ENCODE measurements at places on chromosomes 1 and 21.

DNA sequence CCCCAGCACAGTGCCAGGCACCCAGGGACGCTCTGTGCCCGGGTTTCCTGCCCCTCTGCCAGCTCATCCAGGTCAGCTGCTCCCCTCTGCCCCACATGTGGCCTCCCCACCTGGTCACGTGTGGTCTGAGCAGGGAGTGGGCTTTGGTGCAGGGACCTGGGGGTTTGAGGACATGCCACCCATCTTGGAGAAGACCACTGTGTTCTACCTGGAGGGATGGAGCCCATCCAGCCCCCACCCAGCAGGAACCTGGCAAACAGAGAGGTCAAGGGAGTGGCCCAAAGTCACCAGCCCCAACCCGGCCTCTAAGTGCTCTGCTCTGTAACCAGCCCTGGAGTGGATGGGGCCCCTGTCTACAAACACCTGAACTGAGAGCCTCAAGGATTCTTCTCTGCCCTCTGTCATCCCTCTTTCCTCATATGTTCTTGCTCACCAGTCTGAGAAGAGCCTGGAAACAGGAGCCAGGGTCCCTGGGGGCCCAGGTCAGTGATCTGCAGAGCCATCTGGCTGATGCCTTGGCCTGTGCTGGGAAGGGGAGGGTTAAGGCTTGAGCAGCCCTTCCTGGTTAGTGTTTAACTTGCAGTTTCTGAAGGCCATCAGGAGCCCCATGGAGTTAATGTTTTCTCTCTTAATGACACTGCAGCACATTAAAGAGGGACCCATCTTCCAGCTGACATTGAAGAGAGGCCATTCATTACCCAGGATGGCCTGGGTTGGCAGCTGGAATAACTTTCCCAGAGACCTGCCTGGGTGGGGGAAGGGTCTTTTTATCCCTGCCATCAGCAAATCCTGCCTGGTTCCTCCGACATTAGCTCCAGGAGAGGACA, 235.4 kb downstream of the PTPRU start:
- no peak for DNase-seq

- no peak for DNase-seq
Measured at GRCh38 chr1:231842441-231842840, 215.9 kb downstream of the DISC1 start.

GRCh38 chr1:105210747-105211146, 1461.0 kb downstream of the AMY1C start:
- DNase-seq: no peak

GRCh38 chr1:15412175-15412800, 2.6 kb downstream of the EFHD2 start:
- no peak for DNase-seq

DNA sequence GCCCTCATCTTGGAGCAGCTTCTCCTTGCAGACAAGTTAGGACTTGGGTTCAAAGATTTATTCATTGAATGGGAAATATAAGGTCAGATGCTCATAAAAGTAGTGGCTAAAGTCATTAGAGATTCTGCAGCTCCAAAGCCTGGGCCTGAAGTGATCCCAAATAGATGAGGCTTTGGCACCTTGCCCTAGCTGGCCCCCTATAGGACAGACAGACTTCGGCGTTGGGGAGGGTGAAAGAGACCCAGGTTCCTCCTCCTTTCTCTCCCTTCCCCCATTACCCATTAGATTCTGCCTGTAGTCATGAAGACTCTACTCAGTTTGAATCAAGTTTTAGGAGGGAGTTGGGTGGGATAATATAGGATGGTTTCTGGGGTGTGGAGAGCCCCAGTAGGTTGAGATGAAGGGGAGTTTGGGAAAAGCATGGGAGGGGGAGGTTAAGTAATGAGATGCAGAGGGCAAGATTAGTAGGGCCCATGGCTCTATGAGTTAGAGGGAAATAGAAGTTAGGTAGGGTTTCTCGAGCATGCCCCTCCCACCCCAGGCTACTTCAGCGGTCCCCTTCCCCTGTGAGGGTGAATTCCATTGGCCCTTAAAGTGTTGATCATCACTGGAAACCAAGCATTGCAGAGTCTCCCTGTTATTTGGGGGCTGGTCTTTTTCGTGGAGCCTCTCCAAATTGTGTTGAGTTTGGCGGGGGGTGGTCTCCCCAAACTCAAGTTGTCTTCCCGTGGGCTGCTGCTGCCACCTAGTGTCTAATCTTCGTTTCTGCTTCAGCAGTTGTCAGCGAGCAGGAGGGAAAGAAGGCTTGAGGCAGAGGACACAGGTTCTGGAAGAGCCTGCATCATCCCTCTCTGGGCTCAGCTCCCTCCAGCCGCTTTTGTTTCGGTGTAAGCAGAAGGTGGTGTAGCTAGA, 2.1 kb upstream of the AHDC1 start:
- no peak for DNase-seq

DNA sequence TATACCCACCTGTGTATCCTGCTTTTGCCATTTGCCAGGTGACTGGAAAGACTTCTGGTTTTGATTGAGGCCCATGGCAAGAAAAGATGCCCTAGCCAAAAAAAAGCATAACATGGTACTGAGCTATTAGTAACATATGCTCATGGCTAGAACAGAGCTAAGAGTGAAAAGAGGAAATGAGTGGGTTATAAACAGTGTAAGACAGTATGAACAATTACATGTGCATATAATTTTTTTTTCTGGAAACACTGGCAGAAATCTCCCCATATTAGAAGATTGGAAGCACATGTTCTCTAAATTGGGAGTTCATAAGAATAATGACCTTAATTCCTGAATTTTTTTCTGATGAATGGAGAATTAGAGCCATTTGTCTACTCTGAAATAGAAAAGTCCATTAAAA, 41.2 kb upstream of the PDC start:
- no peak for DNase-seq

DNA sequence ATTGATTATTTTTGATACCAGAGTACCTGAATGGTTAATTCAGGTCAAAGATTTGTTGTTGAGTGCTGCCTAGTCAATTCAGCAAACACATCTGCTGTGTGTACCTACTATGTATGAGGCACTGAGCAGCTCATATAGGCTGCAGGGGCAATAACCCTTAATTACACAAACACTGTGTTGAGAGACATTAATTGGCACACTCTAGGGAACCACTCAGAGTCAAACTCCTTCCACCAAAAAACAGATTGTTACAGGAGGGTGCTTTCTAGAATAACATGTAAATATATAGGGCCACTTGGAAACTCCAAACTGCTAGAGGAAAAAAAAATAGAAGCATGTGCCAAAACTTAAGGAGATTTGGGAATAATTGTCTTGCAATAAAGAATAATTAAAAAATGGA, 31.3 kb downstream of the UBE2U start:
- DNase-seq: no peak

DNA sequence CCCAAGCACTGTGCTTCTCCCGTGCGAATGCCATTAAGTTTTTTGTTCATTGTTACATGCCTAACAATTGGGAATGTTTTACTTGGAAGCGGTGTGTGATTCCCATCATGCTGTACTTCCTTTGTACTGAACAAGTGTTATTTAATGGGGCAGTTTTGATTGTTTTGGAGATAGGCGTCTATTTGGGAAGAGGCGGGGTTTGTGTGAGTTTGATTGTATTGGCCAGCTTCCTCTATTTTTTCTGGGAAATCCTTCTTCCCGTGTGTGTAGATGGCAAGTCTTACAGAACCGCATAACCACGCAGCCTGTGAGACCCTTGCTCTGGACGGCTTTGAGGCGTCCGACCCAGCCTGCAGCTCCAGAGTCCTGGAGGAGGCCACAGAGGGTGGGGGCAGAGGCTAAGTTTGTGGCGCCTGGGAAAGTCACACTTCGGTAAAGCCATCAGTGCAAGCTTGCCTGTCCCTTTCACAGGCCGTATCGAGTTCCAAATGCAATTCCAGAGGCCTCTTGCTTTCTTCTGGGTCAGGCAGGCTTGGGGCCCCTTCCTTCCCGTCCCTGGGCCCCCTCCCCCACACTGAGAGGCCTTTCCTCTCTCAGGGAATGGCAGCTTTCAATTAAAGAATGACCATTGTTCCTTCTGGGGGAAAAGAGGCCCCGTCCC, 210.3 kb downstream of the TOMM20 start:
- no peak for DNase-seq

DNA sequence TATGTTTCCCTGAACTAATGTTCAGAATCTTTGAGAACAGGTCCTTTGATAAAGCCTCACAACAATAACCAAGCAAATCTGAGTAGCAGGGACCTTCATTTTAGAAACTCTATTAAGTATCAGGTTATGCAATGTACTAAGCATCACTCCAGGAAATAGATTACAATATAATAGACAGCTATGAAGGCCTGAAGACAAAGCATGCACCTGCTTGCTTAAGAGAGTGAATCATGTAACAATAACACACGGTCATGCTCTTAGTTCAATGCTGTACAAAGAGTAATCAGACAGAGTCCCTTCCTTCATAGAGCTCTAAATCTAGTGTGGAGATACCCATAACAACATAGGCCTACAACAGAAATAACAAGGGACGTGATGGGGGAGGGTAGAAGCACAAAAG, 8.1 kb upstream of the CMPK1 start:
- DNase-seq: no peak

DNA sequence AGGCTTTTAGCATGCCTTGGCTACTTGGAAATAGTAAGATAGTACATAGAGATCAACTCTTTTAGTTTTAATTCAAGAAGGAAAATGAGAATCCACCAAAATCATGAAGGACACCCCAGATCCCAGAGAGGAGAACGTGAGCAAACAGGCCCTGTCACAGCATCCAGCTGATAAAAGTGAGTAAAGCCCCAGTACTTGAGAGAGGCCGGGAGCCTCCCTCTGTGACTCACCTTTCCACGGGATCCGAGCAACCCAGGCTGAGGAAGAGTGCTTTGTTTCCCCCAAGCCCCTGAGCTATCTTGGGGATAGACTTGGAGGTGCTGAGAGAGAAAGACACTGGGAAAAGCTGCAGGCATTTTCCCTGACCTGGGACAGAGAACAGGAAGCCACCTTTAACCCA, 238.6 kb downstream of the DUSP10 start:
- DNase-seq: no peak

DNA sequence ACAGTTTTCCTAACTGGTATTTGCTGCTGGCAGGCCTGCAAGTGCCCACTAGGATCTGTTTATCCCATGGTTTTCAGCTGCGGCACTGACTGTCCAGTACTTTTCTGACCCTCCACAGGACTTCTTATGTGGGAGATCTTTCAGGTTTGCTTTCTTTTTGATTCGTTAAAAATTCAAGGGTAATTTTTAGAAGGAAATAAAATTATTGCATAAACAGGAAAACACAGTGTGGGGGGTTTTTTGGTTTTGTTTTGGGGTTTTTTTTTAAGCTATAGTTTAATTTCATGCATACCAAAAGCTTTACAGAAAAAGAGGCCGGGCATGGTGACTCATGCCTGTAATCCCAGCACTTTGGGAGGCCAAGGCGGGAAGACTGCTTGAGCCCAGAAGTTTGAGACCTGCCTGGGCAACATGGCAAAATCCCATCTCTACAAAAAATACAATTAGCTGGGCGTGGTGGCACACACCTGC, 3.6 kb downstream of the NIBAN1 start:
- DNase-seq: no peak

DNA sequence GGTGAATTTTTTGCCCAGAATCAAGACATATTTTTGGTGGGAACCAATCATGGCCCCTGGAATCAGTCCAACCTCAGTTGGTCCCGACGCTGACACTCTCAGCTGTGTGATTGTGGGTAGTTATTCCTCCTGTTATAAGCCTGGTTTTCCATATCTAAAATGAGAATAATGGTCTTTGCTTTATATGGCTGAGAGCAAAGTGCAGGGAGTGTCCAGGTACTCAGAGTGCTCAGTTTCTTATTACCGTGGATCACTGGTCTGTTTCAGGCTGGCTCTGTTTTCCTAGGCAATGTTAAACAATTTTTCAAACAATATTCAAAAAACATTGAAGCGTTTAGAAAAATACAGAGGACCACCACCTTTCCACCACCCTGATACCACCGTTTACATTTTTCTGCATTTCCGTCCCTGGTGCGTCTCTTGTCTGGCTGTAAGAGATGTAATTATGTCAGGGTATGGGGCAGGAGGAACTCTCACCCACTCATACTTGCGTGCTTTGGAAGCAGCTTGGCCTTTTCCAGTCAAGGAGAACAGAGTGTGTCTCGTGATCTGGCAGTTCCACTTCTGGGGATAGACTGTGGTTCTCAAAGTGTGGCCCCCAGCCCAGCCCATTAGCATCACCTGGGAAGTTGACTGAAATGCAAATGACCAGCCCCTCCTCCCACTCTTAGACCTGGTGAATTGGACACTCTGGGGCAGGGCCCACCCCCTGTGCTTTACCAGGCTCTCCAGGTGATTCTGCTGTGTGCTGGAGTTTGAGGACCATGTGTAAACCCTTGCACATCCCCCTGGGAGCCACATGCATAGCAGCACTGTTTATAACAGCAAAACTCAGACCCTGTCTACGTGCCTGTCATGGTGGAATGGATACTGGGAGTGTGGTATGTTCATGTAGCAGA, 6.8 kb downstream of the MX1 start:
- no peak for DNase-seq

DNA sequence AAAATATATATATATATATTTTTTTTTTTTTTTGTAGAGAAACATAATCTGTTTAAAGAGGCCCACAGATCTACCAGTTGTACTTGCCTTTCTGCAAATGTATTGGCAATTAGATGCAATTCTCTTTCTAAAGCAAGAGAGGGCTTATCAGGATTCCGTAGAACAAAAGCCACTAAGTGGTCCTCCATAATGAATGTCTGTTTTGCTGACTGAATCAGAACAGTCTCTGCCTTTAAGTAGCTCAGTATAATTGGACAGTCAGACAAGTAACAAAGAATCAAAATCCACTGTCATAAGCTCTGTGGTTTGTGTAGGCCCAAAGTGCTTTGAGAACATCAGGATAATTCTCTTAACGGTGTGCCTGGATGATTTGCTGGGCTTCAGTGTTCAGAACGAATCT, 17.3 kb downstream of the SARS1 start:
- DNase-seq: no peak

DNA sequence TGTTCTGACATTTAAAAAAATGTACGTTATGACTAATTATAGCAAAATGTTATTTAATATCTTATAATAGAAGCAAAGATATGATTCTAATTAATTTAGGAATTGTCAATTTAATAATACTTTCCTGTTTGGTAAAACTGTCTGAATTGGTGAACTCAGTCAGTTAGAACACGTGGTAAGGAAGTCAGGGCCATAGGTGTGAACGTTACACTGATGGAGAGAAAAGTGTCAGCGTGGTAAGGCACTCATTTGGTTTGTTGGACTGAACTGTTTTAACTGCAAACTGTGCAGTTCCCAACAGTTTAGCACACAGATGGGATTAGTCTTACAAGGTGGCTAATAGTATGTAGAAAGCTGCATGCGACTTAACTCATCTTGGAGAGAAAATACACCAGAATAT, 102.9 kb downstream of the EPB41 start:
- no peak for DNase-seq

DNA sequence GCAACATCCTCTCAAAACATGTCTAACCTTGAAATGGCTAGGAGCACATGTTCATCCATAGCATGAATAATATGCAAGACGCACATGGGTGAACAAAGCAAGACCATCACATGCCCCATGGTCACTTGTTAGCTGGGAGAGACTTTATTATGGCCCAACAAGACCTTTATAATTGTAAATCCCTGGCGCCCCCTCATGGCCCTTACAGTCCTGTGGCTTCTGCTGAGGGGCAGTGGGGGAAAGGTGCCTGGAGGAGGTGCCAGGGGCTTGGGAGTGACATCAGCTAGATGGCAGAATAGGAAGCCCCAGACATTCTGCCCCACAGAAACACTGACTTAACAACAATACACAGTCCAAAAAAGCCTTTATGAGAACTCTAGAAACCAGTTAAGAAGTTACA, 51.7 kb downstream of the CSMD2 start:
- DNase-seq: no peak
